CD4-positive, alpha-beta T cell treated with Interleukin-6 at 100 ng/mL for 8 hours (primary cell): ENCODE measurements at places on chromosomes 5 and 9.

GRCh38 chr5:37971483-37972024 lies 131.7 kb upstream of the GDNF start:
- no peak for DNase-seq

DNA sequence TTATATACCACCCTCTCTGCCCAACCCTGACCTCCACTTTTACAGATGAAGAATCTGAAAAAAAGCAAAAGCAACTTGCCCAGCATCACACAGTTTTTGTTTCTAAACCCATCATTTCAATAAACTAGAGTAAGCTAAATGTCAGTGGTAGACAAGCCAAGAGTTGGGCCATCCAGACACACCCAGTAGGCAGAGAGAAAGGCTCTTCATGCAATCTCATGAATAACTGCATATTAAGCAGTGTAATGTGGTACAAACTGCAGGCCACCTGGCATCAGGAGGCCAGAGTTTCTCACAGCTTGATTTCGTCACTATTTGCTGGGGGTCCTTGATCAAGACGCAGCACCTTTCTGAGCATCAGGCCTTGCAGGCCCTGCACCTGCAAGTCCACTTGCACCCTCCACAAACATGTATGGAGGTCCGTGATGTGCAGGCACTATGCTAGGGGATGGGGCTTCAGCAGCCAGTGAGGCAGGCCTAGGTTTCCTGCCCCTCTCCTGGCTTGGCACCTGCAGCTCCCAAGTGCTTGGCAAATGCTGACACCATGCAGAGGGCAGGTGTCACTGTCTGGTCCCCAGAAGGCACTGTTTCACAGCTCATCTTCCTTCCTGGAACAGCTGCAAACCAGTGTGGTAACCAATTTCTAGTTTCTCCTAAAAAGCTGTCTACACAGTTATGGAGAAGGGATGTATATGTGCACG lies 29.8 kb downstream of the ADAM19 start:
- DNase-seq = no peak

DNA sequence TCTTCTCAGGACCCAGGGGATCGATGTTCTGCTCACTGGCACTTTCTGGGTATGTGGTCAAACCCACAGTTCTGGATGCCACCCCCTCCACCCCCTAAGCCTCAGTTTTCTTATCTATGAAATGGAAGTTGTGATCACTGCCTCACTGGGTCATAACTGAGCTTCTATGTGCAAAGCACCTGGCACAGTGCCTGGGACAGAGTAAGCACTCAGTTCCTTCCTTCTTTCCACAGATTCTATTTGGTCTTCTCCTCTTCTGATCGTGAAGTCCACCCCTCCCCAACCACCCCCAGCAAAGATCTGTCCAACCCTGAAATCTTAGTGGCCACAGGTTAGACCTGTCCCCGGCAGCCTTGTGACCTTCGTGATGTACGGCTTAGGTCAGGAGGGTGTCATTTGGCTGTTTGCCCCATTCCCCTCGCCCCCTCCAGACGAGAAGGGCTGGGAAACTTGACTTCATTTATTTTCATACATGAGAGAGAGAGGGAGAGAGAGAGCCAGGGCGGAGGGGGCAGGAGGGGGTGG lies 181.4 kb downstream of the FGF18 start:
- no peak for DNase-seq

DNA sequence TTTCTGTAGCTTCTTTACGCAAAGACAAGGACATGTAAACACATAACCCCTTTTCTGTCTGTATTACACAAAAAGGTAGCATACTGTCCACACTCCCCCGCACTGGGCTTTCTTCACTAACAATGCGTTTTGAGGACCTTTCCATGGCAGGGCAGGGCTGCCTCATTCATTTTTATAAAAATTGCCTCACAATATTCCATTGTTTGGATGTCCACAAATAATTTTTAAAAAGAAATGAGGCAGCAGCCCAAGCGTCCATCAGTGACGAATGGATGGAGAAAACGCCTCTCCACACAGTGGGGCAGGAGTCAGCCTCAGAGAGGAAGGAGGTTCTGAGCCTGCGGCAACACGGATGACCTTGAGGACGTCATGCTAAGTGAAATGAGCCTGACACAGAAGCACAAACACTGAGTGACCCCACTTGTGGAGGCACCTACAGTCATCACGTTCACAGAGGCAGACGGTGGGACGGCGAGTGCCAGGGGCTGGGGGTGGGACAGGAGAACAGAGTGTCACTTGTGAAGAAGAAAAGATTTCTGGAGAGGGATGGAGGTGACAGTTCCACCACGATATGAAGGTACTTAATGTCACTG lies 67.8 kb downstream of the RASGEF1C start:
- DNase-seq = no peak

- DNase-seq = no peak
Measured at GRCh38 chr5:175654807-175655206, 3.1 kb upstream of the HRH2 start.

DNA sequence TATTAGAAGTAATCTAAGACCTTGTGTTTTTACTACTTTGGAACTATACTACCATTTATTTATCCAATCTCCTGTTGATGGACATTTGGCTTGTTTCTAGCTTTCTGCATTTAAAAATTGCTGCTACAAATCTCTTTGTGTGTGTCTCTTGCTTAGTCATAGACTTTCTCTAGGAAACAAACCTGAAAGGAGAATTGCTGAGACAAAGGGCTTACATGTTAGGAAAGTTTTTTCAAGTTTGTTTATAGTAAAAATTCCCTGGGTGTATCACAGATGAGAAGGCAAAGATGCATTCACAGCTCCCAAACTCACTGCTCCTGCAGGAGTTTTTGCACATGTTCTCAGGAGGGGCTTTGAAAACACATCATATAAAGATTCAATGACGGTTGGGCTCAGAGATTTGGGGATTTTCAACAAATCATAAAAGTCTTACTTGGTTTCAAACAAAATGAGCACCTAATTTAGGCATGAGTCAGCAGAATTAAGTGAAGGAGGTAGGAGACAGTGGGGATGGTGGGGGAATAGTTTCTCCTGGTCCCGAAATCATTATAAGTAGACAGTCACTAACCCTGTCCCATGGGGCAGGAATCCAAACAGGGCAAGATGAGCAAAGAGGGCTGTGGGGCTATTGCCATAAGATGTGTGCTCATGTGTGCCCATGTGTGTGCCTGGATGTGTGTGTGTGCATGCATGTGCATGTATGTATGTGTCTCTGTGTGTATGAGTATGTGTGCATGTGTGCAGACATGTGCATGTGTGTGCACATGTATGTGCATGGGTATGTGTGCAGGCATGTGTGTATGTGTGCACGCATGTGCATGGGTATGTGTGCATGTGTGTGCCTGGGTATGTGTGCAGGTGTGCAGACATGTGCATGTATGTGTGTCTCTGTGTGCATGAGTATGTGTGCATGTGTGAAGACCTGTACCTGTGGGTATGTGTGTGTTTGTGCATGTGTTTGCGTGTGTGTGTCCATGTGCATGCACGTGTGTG lies 43.4 kb upstream of the S1PR3 start:
- no peak for DNase-seq

- no peak for DNase-seq
Measured at GRCh38 chr5:154421868-154422267, 23.9 kb upstream of the SAP30L start.

GRCh38 chr5:13763719-13764118 lies 180.8 kb downstream of the DNAH5 start:
- DNase-seq = no peak

DNA sequence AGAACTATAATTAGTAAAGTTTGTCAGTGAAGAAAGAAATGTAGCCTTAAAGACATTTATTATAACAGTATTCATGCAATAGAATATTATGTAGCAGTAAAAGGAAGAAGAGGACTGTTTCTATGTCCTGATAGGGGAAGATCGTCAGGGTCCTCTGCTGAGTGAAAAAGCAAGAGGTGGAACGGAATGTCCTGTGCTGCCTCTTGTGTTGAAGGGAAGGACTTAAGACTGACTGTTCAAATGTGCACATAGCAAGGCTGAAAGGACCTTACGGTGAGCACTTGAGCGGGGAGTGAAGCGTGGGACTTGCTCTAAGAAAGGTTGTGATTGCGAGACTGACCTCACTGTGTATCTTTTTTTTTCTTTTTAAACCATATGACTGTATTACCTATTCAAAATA lies 63.2 kb downstream of the SNX24 start:
- DNase-seq = no peak

DNA sequence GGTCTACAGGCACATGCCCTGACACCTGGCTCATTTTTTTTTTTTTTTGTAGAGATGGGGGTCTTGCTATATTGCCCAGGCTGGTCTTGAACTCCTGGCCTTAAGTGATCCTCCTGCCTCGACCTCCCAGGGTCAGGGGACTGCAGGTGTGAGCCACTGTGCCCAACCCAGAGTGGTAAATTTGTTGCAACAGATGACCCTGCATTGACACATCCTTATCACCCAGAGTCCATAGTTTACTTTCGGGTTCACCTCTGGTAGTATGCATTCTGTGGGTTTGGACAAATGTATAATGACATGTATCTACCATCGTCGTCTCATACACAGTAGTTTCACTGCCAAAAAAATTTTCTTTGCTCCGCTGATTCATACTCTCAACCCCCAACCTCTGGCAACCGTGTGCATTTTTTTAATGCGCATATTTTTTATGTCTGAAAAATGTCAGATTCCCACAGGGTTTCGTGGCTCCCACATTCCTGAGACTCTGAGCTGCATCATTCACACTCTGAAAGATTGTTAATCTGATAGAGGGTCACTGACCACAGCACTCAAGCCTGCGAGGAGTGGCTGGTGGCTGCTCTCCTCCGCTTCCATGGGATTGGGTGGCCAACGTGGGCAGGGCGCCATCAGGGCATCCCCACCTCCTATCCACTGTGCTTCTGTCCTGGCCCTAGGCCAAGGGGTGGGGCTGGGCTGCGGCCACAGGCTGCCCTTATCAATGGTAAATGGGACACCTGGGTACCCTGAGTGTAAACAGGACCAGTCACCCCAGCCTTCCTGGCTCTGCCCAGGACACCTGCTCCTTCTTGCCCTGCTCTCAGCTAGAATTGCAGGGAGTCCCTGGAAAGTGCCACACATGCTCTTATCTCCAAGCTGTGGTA lies 9.6 kb downstream of the NDST1 start:
- no peak for DNase-seq

- no peak for DNase-seq
Measured at GRCh38 chr9:70061776-70062175, 18.1 kb downstream of the MAMDC2 start.

GRCh38 chr5:72121780-72122445 lies 14.6 kb downstream of the MAP1B start:
- DNase-seq = no peak

DNA sequence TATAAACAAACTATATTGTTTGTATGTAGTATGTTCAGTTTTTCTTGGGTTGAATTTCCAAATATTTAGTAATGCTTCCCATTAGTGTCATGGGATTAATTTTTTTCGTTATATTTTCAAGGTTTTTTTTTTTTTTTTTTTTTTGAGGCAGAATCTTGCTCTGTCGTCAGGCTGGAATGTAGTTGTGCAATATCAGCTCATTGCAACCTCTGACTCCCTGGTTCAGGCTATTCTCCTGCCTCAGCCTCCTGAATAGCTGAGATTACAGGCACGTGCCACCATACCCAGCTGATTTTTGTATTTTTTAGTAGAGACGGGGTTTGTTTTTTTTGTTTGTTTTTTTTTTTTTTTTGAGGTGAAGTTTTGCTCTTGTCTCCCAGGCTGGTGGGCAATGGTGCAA lies 10.6 kb downstream of the DDX46 start:
- no peak for DNase-seq

DNA sequence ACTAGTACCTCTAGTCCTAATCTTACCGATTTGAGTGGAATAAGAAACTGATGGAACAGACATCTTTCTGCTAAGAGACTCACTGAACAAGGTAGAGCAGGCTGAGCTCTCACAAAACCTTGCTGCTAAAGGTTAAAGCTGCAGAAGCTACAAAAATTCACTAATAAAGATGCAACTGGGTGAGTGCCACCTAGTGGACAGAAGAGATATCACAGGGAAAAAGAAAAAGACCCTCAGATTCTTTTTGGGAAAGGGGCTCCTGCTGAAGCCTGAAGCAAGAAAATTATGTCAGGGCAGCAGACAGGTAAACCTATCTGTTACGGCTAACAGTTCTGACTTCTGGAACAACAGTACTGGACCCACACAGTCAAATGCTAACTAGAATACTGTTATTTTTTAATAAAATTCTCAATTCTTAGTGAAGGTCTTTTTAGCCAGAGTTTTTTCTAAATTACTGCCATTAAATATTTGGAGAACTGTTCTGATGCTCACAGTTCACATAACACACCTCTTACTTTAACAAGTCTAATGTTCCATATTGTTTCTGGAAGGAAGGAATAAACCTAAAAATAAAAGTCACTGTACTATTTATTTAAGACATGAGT lies 51.2 kb downstream of the DIAPH1 start:
- DNase-seq = peak; percentile 4

- no peak for DNase-seq
Measured at GRCh38 chr9:130118841-130119518, 53.2 kb upstream of the NCS1 start.

GRCh38 chr5:110630350-110630749 lies 96.1 kb downstream of the TMEM232 start:
- DNase-seq = no peak

DNA sequence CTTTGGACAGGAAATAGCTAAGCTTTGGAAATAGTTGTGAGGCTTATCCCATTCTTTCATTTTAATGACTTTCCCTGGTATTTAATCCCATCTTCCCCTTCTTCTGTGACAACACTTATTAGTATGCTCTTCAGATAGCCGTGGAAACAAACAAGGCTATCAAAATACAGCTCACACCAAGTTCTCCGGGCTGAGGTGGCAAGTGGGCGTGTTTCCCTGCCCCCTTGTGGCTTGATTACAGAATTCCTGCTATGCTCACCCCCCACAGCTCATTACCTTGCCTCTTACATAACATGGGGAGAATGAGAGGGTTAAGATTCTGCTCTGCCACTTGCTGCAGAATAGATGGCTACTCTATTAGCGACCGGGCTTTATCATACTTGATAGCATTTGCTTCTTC lies 437.1 kb upstream of the TLE4 start:
- DNase-seq = no peak

DNA sequence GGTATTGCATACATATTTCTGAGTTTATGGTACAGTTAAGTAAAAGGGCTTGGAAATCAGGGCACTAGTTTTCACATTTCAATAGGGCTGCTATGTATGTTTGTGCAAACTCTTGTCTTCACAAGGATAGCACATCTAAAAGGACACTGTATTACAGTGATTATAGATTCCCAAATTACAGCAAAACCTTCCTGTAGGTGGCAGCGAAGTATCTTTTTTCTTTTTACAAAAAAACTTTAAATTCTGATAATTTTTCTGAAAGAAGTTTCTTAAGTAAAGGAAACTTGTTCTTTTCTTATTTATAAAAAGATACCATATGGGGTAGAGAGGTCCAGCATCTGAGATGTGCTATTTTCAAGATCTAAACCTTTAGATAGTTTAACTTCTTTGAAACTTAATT lies 337.8 kb downstream of the PTPRD start:
- no peak for DNase-seq

DNA sequence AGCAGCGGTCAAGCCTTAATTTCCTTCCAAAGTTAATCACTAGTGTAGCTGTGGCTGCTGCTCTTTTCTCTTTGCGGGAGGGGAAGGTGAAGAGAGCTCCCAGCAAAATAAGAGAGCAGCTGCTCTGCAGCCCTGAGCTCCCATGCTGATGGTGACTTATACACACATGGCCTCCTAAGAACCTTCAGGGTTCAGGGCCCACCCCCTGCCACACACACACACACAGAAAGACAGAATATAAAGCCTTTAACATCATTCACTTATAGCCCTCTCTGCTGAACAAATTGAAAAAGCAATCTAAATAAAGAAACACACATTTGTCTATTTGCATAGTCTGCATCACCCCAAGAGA lies 43.6 kb downstream of the GAS1 start:
- DNase-seq = no peak
